ENCODE measurements at places on chromosomes 3 and 15. TPM values are rescaled to one million over a fixed set of nuclear protein-coding genes. Genes with fewer than 3 reads are reported as not detected.

The RTP1 gene
- polyA plus RNA-seq = not detected

The AGBL1 gene
- polyA plus RNA-seq = 3.1 TPM

The DUOX1 gene
- polyA plus RNA-seq = 0.03 TPM

The FYCO1 gene
- polyA plus RNA-seq = 68.3 TPM

The HRG gene
- polyA plus RNA-seq = not detected

The RBMS3 gene
- polyA plus RNA-seq = 3.8 TPM

The TLR9 gene
- polyA plus RNA-seq = 0.14 TPM

The VPS18 gene
- 8.4 TPM for polyA plus RNA-seq

GRCh38 chr15:65642594-65642993 is 20.9 kb downstream of the SLC24A1 start:
- DNase-seq = no peak

DNA sequence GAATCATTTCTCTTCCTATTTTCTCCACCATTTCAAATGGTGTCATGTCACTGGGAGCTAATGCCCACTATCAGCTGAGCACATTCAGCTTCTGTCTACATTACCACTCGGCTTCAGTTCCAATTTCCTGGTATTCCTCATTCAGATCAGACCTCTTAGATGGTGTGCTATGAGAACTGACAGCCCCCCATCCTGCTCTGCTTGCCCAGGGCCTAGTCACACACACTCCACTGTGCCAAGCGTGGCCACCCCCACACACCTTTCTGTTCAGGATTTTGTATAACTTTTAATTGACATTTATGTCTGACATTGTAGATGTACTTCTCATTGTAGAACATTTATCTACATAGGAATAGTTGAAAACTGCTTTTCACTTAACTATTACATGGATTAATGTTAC is 146.8 kb downstream of the CDIN1 start:
- DNase-seq = no peak

DNA sequence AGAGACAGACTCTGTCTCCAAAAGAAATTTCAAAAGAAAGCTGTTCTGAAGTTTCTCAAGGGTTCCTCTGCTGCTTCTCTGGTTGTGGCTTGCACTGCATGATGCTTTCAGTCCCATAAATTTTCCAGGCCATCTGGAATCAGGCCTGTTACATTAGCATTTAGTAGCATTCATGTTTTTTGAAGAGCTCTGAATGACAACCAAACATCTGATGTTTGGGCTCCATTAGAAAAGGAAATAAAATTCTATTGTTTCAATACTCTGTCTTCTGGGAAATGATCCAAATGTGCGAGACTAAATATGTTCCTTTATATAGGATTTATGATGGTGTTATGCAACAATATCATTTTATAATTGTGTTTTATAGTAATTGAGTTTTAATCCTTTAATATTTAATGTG is 455.8 kb downstream of the GABRG3 start:
- DNase-seq = no peak

Measured in psoas muscle (tissue), 8 donors.